ENCODE measurements at places on chromosomes 12 and 14.

- no peak for DNase-seq
Measured at GRCh38 chr12:94148739-94149118, 352 bp downstream of the PLXNC1 start.

- DNase-seq = no peak
Measured at GRCh38 chr14:75134644-75135043, 7.8 kb upstream of the NEK9 start.

DNA sequence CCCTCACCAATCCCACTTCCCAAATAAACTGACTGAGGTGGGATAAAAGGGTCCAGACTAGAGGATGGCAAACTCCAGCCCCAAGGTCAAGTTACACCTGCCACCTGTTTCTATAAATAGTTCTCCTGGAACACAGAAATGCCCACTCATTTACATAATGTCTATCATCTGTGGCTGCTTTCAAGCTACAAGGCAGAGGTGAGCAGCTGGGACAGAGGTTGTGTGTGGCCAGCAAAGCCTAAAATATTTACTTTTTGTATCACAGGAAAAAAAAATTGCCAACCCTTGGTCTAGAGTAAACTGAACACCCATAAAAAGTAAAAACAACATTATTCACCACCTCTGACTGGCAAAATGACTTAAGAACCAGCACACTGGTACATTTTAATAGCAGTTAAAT is 269.4 kb downstream of the RGS6 start:
- no peak for DNase-seq

- DNase-seq = no peak
Measured at GRCh38 chr12:64016521-64016920, 172.0 kb downstream of the SRGAP1 start.

DNA sequence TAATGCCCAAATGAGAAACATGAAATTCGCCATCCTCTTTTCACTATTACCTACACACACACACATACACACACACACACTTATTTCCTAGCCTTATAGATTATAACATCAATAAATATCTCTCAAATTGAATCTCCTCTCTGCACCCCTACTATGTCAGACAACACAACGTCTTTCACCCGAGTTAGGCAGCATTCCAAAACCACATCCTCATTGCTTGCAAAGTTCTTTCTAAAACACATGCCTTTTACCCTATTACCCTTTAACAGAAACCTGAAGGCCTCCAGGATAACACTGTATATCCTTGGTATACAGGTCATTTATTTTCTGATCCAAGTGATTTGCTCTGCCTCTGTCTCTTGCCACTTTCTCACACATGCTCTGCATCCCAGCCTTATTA is 56.3 kb downstream of the KCNH5 start:
- no peak for DNase-seq

- DNase-seq = no peak
Measured at GRCh38 chr12:17588968-17589367, 501.0 kb downstream of the RERGL start.

GRCh38 chr14:54000341-54000811 is 43.8 kb upstream of the BMP4 start:
- DNase-seq = no peak

DNA sequence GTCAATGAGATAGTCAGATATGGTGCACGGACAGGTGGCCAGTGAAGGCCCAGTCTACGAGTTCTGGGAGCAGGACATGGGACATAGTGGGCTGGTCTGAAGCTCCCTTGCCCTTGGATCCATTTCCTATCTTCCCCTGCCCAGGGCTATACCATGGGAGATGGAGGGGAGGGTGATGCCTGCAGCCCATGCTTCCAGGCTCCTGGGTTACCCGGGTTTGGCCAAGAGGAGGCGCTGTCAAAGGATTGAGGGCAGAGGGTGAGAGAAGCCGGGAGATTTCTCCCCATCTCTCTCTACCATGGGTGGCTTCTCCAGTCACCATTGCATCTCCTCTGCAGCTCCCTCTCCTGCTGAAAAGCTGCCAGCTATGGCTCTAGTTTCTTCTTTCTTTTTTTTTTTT is 52.8 kb upstream of the LHX5 start:
- DNase-seq = no peak
